ENCODE measurements at places on chromosomes 16 and 17.

GRCh38 chr16:68113765-68114240 lies 28.6 kb downstream of the NFATC3 start:
- DNase-seq, result no peak

DNA sequence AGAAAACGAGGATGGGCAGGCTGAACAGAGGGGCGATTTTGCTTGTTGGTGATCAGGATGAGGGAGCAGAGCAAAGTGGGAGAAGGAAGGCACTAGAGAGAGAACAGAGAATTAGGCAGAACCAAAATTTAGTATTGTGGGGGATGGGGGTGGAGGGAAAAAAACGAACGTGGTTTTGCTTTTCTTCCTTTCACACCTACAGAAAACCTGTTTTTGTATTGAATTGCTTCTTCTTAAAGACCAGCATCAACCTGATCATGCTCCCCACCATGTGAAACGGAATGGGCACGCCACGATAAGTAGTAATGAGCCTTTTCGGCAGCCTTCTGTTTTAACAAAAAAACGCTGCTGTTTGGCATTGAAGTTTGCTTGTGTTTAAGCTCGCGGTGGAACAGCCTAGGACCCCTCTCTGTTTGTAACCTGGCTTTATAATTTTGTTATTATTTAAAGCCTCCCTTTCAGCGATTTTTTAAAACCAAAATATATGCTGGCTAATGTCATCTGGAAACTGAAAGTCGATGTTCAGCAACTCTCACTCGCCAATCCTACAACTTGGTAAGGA lies 36.8 kb downstream of the ERCC4 start:
- DNase-seq, result no peak

GRCh38 chr16:12874186-12874585 lies 27.2 kb upstream of the SHISA9 start:
- DNase-seq, result no peak

DNA sequence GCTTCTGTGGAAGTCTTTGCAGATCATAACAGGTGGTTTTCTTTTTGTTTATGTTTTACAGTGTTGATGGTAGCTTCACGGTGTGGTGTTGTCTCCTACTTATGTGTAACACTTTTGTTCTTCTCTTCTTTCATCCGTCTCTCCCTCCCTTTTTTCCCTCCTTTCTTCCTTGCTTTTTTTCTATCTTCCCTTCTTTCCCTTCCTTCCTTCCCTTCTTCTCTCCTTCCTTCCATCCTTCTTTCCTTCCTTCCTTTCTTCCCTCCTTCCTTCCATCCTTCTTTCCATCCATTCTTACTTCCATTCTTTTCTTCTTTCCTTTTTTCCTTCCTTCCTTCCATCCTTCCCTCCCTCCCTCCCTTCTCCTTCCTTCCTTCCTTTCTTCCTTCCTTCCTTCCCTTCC lies 31.4 kb downstream of the IRX5 start:
- DNase-seq, result no peak

DNA sequence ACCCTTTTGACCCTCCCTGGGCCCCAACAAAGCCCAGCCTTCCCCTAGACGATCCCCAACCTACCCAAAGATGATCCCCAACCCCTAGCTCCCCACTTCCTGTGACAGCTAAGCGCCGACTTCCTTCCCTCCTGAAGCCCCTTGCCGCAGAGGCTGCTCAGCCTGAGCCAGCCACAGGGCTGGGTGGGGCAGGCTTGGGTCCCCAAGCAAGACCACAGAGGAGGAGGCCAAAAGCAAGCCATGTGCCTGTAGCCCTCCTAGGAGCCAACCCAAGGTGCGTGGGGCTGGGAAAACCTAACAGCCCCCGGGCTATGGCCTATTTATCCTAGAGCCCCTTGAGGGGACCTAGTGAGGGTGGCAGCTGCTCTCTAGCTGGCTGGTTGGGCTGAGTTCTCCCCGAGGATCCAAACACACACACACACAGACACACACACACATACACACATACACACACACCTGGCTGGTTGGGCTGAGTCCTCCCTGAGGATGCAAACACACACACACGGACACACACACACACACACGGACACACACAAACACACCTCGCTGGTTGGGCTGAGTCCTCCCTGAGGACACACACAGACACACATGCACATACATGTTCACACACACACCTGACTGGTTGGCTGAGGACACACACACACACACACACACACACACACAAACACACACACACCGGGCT lies 4.8 kb downstream of the ARRB2 start:
- DNase-seq, result peak; percentile 34

DNA sequence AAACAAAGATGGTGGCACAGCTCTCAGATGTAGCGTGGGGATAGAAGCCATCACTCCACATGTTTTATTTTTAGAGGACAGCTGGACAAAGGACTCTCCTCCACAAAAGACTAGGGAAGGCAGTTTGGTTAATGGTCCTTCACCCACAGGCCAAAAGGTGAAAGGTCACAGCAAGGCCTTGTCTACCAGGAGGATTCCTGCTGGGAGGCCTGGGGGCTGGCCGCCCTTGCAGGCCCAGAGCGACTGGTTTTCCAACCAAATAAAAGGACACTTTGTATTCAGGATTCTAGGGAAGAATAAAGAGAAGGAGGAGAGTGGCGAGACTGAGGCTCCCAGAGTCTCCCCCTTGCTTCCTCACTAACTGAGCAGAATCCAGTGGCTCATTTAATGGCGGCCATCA lies 94.3 kb downstream of the AXIN2 start:
- no peak for DNase-seq

All from activated T-helper 9 cell treated with anti-CD3 and anti-CD28 coated beads, Interleukin-2, amount 50 U/mL, for 16 hours (primary cell).